ENCODE measurements at places on chromosomes 3 and 15.
A peak's percentile ranks its signal among the peaks of the same experiment; 100 is the strongest.

GRCh38 chr3:180705619-180706018, 26.3 kb upstream of the CCDC39 start:
- no peak for DNase-seq

- DNase-seq, result no peak
These were observed 19.7 kb downstream of the HRH1 start for GRCh38 chr3:11173828-11174465.

- no peak for DNase-seq
These were observed 66.6 kb upstream of the TAMM41 start for GRCh38 chr3:11913316-11913715.

DNA sequence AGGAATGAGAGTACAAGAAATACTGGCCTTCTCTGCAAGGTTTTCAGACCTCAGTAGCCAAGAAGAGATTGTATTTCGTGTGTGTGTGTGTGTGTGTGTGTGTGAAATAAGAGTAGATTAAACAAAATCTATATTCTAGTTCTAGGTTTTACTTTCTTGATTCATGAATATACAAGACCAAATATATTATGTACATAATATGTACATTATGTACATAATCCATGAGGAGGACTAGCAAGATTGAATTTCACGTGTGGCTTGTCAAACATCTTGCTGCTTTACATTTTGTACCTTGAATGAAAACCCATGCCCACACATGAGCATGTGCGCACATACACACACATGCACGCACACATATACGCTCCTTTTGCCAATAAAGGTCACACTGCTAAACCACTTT, 18.2 kb upstream of the STT3B start:
- no peak for DNase-seq

DNA sequence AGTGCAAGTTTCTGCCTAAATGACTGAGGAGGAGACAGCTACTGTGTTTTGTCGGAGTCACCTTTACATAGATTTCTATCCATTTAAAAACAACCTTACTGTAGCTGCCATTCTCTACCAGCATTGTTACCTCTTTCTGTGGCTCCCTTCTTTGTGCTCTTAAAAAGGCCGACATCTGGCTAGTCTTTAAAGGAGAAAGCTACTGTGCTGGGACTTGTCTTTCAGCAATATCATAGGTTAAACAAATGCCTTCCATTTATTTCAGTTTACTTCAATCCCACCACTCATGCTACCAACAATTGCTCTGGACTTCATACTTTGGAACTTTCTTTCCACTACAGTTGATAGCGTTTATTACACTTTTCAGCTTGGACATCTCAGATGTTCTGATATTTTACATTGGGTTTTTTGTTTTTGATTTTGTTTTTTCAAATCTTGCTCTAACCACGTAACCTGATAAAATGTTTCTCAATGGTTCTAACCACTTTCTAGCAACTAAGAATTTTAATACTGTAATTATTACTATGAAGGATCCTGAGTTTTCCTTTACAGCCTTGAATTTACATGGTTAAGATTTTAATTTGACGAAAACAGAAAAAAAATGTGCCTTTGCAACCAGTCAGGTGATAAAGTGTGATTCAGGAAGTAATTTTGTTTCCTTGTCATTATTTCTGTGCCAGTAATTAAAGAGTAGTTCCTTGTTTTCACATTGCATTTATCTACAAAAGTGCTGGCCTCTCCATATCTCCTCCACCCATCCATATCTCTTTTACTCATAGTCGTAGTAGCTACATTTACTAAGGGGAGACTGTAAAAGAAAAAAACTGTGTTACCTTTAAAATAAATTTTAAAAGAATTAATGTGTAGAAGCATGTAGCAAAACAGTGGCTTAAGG, 1.3 kb upstream of the CBLB start:
- DNase-seq, result no peak

- no peak for DNase-seq
These were observed 74.5 kb upstream of the UBE2E2 start for GRCh38 chr3:23128655-23129054.

DNA sequence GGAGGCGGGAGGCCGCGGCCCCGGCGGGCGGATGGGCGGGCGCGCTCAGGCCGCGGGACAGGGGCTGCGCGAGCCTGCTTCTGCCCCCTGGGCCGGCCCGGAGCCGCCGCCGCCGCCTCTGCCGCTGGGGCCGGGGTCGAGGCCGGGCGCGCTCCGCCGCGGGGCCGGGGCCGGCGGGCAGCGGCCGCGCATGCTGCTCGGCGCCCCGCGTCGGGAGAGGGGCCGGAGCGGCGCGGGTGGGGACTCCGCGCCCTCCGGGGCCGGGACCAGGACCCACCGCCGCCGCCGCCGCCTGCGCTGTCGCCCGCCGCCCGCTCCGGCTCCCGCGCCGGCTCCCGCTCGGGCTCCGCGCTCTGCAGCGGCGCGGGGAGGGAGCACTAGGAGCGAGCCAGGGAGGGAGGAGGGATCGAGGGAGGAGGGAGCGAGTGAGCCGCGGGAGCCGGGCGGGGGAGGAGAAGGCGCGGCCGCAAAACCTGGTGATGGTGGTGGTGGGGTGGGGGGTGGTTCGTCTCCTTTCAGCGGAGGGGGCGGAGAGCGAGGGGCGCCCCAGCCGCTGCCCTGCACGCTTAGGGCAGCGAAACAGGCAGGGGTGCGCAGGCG, at the start of gene LINGO1:
LINGO1 (minus strand) TSS at position 379 of the 600 bp plus-strand sequence. CDS start 597 bp downstream, outside the sequence.
- DNase-seq, result no peak

DNA sequence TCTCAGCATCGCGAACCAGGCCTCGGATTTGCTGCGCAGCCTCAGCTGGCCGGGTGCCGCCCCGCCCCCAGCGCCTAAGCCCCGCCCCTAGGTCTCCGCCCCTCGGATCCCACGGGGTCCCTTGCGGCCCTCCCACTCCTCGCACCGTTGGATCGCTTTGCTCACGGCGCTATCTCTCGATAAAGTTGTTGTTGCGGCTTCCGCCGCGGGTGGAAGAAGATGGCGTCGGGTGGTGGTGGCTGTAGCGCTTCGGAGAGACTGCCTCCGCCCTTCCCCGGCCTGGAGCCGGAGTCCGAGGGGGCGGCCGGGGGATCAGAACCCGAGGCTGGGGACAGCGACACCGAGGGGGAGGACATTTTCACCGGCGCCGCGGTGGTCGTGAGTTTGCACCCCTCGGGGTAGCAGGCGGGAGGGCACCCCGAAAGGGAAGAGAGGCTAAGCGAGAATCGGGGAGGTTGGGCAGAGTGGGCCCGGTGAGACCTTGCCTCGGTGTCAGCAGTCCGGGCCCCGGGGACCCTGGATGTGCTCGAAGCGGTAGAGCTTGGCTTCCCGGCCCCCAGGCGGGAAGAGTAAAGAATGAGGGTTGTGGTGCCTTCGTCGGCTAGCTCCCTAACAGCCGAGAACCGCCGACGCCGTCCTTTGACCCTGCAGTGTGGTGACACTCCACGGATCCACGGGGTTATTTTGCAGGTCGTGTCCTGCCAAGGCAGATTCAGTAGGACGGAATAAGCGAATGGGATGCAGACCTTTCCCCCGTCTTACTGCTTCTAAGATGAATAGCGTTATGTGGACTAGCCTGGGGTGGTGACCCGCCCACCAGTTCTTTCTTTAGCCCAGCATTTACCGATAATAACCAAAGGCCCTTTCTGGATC, at the start of gene SNX1:
SNX1 (plus strand) TSS at position 188 of the 873 bp plus-strand sequence; CDS start at position 220, 32 bp downstream.
- peak; percentile 63 for DNase-seq

DNA sequence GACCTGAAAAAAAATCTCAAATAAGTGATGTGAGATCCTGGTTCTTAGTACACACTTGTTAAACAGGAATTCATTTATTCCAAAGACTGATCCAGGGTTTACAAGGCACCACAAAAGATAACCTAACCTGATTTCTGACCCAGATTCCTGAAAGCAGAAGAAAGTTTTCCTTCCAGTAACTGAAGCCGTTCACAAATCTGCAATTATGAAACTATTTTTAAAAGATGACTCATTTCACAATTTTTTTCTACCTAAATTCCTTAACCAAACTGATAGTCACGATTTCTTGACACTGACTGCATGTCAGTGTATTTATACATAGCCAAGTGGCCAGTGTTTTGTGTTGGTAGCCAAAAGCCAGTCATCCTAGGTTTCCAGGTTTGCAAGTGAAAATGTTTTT, 17.1 kb downstream of the SLC9A9 start:
- no peak for DNase-seq

GRCh38 chr3:55746808-55747413, 259.8 kb upstream of the WNT5A start:
- no peak for DNase-seq

- no peak for DNase-seq
These were observed 724.6 kb upstream of the CBLB start for GRCh38 chr3:106593381-106593780.

DNA sequence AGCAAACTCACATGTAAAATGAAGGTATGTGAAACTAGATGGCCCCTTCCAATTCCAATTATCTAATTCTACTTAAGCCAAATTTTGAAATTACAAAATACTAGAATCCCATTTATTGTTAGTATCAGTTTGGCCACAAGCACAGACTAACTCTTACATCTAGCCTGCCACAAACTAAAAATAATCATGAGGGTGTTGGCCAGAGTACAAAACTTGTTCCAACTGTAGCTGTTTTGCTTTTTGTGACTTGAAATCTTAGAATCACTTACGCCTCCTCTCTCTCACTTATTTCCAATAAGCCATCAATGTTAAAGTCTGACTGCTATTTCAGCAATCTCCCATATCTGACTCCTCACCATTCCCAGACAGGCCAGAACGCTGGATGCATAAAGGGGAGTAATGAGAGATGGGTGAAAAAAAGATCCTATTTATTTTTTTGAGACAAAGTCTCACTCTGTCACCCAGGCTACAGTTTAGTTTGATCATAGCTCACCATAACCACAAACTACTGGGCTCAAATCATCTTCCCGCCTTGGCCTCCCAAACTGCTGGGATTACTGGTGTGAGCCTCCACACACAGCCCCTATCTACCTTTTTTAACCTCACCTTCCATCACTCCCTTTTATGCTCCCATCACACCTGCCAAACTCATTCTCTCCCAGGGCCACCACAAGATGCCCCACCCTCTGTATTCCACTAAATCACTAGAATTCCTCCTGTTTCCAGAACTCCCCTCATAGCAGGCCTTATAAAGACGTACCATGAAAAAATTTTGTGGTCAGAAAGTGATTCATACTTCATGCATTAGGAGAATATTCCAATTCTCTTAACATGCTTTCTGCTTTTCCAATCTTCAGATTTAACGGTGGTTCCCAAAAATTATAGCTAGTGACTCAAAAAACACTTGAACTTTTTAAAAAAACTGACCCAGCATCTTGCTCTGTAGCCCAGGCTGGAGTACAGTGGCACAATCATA, 36.5 kb downstream of the ATOSA start:
- no peak for DNase-seq

DNA sequence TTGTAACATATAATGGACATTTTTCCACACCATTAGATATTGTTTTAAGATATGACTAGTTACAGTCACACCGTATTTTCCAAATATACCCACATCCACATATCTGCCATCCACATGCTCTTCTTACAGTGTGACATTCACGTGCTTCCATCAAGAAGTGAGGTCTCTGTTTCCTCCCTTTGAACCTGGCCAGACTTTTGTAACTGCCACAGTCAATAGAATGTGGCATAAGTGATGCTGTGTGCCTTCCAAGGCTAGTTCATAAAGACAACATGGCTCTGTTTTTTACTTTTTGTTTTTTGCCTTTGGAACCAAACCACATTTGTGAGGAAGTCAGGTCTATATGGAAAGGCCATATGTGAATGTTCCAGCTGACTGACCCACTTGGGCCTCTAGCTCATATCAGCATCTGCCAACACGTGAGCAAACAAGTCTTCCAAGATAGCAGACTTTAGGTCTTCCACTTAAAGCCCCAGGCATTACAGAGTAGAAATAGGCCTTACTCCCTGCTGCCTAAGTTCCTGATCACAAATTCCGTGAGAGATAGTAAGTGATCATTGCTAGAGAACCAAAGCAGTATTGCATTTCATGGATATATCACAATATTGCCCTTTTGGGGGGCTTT, 27.1 kb downstream of the EIF1B start:
- DNase-seq, result no peak

GRCh38 chr15:71048913-71049675, 66.2 kb upstream of the THSD4 start:
- peak; percentile 82 for DNase-seq

GRCh38 chr3:72634128-72634527, 214.1 kb downstream of the SHQ1 start:
- DNase-seq, result no peak

Data from kidney epithelial cell (primary cell).